ENCODE measurements at places on chromosomes 1 and 21. TPM values are rescaled to one million over a fixed set of nuclear protein-coding genes. Genes with fewer than 3 reads are reported as not detected.

GRCh38 chr1:14439015-14439414 lies 159.5 kb upstream of the KAZN start:
- no peak for DNase-seq

- no peak for DNase-seq
These were observed 112.6 kb downstream of the PLD5 start for GRCh38 chr1:242411901-242412300.

Gene ADGRL2
- total RNA-seq, result 21.3 TPM

Gene KCNE1
- total RNA-seq, result 0.34 TPM

Gene ADAM15
- 23.7 TPM for total RNA-seq

DNA sequence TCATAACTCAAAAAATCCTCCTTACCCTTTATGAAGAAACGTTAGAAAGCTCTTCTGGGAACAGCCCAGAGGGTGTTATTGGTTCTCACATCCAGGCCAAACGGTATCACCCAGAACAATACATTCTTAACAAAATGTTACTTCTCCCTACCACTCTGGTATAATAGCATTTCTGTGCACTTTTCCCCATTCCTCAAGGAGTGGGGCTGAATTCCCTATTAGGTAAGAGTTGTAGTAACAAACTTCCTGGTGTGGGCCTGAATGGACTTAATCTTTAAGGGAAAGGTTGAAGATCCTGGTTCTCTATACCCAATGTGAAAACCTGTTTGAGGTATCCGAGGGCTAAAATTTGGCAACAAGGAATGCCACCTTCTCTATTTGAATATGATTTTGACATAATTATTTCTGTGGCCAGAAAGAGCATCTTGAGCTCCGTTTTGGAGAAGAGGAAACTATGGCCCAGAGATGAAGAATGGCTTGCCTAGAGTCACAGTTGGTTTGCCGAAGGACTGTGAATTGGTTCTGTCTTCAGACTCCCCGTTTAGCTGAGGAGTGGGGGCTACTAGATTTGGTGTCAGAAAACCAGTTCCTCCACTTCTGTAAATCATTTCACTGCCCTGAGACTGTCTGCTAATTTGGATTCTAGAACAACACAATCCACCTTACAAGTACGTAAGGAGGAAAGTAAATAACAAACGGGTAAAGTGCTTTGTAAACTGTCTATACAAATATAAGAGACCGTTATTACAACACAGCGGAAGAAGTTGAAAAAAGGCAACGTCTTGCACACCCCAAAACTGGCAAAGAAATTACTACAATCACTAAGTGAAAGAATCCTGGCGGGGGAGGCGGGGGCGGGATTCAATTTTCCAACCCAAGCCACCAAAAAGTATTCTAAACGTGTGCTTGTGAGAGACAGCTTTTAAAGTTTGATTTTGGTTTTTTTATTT lies 2.3 kb downstream of the ANP32E start:
- no peak for DNase-seq

Gene TNFRSF4
- total RNA-seq, result 1.6 TPM

Gene COL6A2
- 64.0 TPM for total RNA-seq

GRCh38 chr1:15007842-15008241 lies 145.7 kb upstream of the TMEM51 start:
- no peak for DNase-seq

- DNase-seq, result no peak
These were observed 105.7 kb upstream of the RUNX1 start for GRCh38 chr21:35154788-35155187.

DNA sequence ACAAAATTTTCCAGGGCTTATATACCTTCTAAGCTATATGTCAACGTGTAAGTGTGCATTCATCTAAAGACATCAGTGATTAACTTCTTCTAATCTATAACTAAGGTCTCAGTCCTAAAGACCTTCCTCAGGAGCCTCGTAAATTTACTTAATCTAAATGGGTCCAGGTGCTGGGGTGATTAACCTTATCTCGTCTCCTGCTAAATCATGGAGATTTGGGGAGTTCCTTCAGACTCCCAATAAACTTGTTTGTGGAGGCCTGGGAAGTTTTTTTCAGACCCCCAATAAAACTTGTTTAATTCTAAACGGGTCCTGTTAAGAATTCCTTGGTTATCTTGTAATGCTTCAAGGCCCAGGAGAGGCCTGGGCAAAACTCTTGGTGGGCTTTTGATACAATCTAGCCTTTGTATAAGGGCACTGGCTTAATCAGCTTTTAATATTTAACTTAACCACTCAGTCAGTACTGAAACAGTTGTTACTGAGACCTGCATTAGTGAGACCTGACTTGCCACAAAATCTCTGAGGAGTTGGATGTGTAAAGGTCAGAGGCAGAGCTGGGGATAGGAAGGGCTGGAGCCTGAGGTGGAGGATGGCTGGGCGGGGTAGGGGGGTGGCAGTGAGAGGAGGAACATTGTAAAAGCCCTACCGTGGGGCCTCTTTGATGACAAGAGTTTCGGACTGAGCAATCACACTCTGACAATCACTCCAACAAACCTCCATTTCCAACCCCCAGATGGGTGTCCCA lies 6.2 kb upstream of the HMGCS2 start:
- DNase-seq, result no peak

GRCh38 chr1:109441069-109441468 lies 14.8 kb upstream of the PSMA5 start:
- no peak for DNase-seq

DNA sequence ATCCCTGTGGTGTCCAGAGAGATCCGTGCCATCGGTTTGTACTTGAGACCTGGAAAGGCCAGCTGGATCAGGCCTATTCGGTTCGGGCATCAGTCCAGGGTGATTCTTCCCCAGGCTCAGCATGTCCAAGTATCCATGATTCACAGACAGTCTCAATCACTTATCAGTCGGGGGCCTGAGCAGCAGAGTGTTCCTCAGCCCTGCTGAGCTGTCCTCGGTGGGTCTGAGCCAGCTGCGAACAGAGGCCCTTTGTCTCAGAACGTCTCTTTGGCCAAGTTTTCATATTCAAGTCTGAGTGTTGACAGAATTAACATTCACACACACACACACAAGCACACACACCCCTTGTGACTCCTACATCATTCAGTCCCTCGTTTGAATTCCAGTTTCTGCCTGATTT lies 33.4 kb upstream of the OSBPL9 start:
- DNase-seq, result peak; percentile 27

All from pancreas (tissue), 10 donors.